ENCODE measurements at places on chromosomes 4 and X.

- no peak for DNase-seq
These were observed 1191.3 kb upstream of the TENM3 start for GRCh38 chr4:181051931-181052330.

- no peak for DNase-seq
These were observed 12.3 kb downstream of the TLR3 start for GRCh38 chr4:186081202-186081807.

GRCh38 chr4:127997534-127998388, 32.6 kb downstream of the ABHD18 start:
- peak; percentile 1 for DNase-seq

DNA sequence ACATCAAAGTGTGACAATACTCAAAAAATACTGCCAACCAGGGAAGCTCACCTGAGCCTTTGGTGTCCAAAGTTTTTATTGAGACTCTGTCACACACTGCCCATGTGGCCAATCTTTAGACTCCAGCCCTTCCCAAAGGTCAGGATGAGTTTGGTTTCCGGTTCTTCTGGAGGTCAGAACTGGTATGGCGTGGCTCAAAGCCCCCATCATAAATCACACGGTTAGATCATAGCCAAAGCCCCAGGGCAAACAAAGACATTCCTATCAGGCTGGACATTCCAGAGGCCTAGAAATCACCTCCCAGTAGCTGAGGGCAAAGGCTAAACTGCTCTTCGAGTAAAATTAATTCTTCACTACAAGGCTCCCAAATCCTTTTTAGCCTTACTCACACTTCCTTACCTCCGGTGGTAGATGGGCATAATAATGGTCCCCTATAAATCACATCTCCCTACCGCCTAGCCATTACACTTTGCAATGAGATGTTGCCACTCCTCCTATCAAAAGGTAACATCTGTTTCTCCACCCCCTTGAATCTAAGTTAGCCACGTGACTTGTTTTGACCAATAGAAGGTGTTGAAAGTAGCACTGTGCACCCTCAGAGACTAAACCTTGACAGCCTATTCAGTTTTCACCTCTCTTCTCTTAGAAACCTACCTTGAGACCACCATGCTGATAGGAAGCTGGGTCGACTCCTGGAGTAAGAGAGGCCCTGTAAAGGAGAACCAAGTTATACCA, 137.8 kb upstream of the DUSP21 start:
- DNase-seq: no peak
